Activated CD4-positive, alpha-beta T cell treated with anti-CD3 and anti-CD28 coated beads, Interleukin-2, Interleukin-4, amounts not matched to agents 100 ng/mL and 50 ng/mL, durations not matched to agents 16 hours and 8 hours (primary cell): ENCODE measurements at places on chromosomes 2 and 18.

- DNase-seq = no peak
Measured at GRCh38 chr2:12201369-12201768, 454.9 kb downstream of the LPIN1 start.

GRCh38 chr2:231552752-231553151, 22.5 kb upstream of the NMUR1 start:
- no peak for DNase-seq

DNA sequence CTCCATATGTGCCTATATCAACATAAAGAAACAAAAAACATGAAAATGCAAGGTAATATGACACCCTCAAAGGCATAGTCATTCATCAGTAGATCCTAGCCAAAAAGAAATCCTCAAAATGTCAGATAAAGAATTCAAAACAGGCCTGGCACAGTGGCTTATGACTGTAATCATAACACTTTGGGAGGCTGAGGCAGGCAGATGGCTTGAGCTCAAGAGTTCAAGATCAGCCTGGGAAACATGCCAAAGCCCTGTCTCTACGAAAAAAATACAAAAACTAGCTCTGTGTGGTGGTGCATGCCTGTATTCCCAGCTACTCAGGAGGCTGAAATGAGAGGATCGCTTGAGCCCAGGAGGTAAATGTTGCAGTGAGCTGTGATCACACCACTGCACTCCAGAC, 284.6 kb upstream of the KLHL29 start:
- DNase-seq = no peak

DNA sequence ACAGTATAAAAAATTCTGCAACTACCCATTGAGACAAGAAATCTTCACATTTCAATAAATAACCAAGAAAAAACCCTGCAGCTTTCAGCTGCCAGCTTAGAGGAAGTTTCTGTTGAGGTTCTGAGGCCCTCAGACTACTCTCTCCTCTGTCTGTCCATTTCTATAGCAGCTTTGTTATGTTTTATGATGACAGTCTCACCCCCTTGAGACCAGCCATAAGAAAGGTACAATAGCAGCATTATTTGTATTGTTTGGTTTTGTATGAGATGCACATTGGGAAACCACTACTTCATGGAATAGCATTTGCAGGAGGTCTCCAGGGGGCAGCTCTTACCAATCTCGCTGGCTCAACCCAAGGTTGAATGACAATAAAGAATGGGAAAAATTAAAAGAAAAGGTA, 334.6 kb upstream of the VRK2 start:
- no peak for DNase-seq

- DNase-seq = no peak
Measured at GRCh38 chr2:205769495-205769850, 87.2 kb downstream of the NRP2 start.

DNA sequence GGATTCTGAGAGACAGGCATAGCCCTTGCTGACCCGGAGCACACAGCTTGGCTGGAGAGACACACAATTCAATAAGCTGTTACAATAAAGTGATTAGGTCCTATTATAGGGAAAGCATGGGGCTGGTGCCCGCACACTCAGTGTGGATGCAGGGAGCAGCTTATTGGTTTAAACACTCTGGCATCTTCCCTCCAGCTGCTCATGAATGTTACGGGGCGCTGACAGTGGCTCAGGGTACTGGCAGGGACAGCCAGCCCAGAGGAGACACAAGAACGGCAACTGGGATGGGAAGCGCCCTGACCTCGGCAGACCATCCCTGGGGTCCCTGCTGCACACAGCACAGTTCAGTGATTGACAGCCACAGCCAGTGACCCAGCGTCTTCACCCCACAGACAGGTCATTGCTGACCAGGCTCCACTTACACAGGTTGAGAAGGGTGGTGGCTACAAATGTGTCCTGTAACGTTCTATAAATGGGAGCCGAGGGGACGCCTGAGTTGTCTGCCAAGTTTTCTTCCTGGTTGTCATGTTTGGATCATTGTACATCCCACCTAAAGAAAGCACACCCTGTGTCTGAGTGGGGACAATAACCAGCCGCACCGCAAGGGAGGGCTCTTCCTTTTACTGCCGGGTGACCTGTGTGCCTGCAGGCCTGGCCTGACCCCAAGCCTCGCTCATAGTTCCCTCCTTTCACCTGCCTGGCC, 60.3 kb downstream of the SH3BP4 start:
- no peak for DNase-seq

DNA sequence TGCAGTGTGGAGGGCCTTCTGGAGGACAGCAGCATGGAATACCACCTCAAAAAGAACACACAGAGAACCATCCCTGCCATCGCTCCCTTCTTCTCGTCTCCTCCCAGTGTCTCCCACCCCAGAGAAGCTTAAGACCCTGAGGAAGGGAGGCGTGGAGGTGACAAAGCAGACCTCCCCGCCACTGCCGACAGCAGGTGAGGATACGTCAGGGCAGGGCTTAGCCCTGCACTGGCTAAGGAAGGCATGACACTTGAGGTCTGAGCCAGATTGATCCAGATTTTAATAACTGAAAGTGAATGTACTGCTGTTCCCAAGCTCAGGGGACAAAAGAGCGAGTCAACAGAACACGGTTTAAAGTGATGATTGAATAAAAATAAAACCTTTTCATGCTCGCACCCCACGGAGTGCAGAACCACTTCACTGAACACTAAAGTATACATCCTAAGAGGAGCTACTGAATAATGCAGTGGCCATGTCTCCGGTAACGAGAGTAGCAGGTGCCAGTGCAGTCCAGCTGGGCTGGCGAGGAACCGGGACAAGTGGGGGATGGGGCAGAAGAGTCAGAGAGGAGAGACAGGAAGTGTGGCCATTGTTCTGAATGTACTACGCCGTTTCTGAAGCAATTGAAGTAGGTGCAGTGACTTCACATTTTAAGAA, 391.0 kb downstream of the CDH2 start:
- no peak for DNase-seq

- no peak for DNase-seq
Measured at GRCh38 chr2:103484906-103485305, 723.1 kb downstream of the TMEM182 start.

DNA sequence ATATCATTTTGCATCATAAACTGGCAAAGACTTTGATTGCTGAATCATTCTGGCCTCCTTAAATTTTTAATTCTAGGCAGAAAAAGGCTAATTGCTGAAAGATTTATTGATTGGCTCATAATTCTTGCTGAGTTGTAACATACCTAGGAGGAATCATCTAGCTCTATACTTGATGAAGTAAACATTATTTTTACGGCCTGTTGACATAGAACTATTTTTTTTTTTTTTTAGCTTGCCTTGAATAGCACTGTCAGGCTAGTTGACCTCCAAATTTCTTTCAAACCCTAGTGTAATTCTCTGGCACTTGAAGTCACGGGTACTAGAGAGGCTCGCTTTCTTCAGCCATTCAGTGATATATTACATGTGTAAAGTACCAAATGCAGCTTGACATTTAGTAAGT, 2.8 kb downstream of the SERPINB12 start:
- no peak for DNase-seq

DNA sequence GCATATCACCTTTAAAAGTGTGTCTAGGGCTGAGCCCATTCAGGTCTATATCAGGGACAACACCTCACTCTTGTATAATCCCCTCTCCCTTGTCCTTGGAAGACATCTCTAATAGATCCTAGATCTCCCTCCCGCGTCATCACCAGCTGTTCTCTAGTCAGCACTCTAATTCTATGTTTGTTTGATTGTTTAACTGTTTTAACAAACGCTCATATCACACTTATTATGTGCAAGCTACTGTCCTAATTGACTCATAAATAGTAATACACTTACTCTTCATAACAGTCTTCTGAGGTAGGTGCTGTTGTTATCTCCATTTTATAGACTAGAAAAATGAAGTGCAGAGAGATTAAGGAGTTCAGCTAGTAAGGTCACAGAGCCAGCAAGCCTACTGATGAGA, 1.6 kb upstream of the ERMN start:
- no peak for DNase-seq

GRCh38 chr2:64212346-64212745, 68.1 kb upstream of the PELI1 start:
- DNase-seq = peak; percentile 66

GRCh38 chr2:64086347-64087082, 57.7 kb downstream of the PELI1 start:
- DNase-seq = no peak

- DNase-seq = no peak
Measured at GRCh38 chr2:63842149-63843061, 709 bp downstream of the UGP2 start.

DNA sequence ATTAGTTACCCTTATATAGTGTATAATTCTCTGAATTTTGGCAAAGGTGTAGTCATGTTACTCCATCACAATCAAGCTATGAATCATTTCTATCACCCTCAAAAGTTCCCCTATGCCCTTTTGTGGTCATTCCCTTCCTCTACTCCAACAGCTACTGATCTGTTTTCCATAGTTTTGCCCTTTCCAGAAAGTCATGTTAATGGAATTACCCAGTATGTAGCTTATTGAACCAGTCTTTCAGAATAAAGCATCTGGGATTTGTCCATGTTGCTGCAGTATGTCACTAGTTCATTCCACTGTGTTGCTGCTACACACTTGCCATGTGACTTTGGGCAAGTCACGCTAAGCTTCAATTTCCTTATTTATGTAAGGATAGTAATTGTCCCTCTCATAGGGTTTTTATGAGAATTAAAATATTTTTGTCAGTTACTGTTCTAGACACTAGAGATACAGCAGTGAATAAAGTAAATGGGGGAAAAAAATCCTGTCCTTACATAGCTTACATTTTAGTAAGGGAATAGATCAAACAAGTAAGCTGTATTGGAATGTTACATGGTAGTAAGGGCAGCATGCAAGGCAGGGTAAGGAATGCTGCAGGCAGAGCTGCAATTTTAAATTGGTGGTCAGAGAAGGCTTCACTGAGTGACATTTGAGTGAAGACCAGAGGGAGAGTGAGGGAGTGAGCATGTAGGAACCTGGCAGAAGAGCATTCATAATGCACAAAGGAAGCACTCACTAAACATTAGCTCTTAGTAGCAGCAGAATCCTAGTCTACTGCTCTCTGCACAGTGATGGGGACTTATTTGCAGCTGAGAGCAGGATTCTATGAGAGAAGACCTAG, 80.3 kb upstream of the TSPYL6 start:
- DNase-seq = no peak

- DNase-seq = no peak
Measured at GRCh38 chr2:15798701-15799431, 141.5 kb upstream of the MYCN start.

DNA sequence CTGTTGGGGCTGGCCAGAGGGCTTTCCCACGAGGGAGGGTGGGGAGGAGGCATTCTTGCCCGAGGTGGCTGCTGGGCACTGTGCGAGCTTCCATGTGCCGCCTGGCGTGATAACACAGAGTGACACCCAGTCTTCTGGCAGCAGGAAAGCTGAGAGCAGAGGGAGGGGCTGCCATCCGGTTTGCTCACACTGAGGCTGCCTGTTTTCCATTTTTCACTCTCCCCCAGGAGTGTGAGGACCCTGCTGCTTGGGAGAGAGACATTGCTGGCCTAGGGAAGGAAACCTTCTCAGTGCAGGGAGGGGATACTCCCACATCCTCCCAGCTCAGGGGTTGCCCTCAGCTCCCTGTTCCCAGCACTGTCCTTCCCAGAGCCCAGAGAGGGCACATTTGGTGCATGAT, 73.1 kb downstream of the INHBB start:
- no peak for DNase-seq

DNA sequence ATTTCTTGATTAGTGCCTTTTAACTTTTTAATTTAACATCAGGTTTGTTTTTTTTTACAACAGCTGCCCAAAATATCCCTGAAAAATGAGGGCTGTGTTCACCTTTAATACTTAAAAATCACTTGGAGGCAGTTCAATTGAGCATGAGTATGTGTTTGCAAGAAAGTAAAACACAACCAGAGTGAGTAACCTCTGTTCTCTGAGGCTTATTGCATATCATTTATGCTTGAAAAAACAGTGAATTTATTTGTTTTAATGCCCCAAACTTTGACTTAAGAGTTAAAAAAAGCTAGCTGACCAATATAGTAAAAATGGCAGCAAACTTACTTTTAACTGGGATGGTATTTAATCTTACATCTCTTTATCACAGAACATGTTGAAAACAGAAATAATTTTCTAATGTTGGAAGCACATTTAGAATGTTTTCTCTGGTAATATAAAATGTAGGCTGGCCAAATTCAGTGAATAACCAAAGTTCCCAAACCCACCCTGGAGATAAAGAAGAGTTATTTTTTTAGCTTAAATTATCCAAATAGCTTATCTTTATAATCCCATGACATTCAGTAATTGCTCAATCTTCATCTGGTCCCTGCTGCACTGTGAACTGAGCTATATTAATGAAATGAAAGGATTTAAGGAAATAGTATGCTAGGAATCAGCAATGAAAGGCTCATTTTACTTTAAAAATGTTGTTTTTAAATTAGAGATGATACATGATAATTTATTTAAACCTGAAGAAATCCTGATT, 24.8 kb upstream of the EFEMP1 start:
- no peak for DNase-seq

DNA sequence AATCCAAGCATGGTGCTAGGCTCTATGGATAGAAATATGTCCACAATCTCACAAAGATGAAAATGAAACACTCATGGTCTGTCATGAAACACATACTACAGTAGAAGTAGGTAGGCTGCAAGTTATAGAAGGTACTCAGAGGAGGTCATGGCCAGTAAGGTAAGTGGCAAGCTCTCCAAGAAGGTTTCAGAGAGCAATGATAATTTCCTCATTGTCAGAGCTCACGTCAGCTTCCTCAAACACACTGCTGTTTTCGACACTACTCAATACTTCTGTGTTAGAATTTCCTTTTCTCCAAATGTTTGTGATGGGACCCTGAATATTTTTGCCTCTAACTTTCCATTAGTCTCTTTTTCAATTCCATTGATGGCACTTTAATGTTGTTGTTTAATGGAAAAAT, 25.5 kb downstream of the CCDC141 start:
- DNase-seq = no peak

GRCh38 chr2:137693534-137693933, 270.7 kb upstream of the HNMT start:
- no peak for DNase-seq

DNA sequence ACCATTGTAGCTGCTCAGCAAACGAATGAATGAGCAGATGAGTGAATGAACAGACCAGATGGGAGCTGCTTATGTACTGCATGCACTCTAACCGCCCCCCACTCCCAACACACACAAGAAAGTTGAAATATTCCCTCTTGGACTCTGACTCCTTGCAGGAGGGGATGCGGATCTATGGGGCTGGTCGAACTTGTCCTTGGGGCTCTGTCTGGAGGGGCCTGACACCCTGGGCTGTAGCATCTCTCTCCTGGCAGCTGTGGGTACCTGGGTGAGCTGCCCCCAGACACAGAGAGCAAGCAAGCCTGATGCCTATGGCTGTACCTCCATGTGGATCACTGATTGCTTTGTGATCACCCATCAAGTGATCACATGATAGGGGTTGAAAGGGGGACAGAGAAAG, 192.4 kb upstream of the SMAD2 start:
- DNase-seq = no peak

DNA sequence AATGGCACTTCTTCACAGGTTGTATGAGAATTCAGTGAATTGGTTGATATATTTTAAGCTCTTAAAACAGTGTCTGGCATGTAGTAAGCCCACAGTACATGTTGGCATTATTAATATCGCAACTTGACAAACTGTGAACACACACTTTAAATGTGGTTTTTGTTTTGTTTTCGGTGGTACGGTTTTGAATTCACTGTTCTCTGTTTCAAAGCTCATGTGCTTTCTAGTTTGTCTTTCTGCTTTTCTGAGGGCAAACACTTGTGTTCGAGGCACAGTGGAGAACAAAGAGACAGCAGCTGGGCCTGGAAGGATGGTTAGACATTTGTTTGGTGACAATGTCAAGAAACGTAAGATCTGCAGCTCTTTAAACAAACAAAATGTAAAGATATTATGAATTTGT, 276.5 kb upstream of the MC4R start:
- DNase-seq = no peak

- DNase-seq = no peak
Measured at GRCh38 chr2:28629910-28630309, 121.7 kb upstream of the PPP1CB start.
